ELR (cell line): ENCODE measurements at places on chromosomes 12 and 14.

DNA sequence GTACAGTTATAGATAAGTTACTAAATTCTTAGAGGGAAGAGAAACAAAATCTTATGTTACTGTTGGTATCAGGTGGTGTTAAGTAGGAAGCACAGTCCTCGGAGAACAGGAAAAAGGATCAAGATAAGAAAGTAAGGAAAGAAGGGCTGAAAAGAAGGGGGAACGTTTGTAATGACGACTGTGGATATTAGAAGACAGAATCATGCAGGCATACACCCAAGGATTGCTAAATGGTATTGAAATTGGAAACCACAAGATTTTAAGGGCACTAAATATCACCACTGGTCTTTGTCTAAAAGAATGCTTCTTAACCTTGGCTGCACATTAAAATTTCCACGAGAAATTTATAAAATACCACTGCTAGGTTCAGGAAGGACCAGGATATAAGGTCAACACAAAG, 34.1 kb upstream of the ERGIC2 start:
- DNase-seq, result no peak

GRCh38 chr14:78319406-78319805, 149.2 kb downstream of the NRXN3 start:
- no peak for DNase-seq

DNA sequence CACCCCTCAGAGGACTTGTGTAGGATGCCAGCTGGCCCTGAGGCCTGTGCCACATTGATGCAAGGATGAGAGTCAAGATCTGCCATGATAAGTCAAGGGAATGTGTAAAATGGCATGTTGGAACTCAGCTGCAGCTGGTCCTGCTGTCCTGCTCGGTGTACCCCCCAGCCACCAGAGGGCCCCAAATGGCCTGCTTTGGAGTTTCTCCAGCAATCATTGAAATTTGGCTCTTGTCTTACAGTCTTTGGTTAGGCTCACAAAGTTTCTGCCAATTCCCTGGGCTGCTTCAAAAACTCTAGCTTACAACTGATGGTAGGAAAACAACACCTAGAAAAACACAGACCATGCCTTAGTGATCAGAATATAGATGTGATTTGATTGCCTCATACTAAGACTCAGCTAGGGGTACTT, 76.8 kb downstream of the HSD17B6 start:
- DNase-seq, result peak; percentile 53

- no peak for DNase-seq
Observed at GRCh38 chr12:86698641-86698980, 442.4 kb upstream of the MGAT4C start.

DNA sequence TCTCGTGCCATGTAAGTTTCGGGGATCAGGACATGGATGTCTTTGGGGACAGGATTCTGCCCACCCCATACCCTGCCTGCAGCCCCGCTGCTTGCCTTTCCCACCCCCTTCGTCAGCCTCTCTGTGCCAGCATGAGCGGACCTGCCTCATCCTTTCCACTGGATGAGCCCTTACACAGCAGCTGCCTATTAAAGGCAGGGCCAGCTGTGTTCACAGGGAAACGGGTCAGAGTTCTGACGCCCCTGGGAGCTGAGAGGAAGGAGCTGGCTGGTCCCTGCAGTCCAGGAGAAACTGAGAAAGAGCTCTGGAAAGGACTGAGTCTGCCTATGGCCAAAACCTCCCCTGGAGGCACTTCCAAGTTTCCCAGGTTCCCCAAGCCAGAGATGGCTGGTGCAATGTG, 83.5 kb upstream of the NCOR2 start:
- DNase-seq, result no peak

- DNase-seq, result no peak
Observed at GRCh38 chr14:76715101-76715500, 46.2 kb upstream of the VASH1 start.

GRCh38 chr12:127294651-127295210, 972.2 kb upstream of the TMEM132C start:
- no peak for DNase-seq

- no peak for DNase-seq
Observed at GRCh38 chr14:65192686-65193085, 90.4 kb upstream of the MAX start.

DNA sequence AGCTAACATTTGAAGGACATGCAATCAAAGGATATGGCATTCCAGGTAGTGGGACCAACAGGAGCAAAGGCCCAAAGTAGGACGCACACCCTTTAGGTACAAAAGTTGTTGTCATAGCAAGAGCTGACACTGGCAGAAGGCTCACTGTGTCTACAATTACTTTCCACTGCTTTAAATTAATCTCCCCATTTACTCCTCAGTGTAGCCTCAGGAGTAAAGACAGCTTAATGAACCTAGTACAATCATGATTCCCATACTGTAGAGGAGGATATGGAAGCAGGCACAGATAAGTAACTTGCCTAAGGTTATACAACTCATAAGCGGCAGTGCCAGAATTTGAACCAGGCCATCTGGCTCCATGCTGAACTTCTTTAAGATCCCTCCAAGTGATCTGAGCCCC, 212.9 kb upstream of the SFSWAP start:
- no peak for DNase-seq

DNA sequence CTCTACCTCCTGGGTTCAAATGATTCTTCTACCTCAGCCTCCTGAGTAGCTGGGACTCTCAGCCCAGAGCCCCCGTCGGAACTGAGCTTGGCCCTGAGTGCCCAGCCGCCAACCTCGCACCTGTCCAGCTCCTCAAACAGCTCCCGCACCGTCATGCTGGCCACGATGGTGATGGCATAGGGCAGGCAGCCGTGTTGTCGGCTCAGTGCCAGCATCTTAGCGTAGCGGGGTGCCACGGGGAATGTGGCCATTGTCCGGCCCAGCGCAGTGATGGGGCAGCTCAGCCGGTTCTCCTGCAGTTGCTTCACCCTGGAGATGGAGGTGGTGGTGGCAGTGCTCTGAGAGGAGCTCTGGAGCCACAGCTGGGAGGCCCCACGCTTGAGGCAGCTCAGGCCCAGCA, 32.4 kb downstream of the DHX37 start:
- DNase-seq, result no peak

GRCh38 chr14:68268197-68268596, 448.6 kb downstream of the RAD51B start:
- DNase-seq, result no peak

GRCh38 chr12:460261-461230, 807 bp downstream of the B4GALNT3 start:
- DNase-seq, result no peak

DNA sequence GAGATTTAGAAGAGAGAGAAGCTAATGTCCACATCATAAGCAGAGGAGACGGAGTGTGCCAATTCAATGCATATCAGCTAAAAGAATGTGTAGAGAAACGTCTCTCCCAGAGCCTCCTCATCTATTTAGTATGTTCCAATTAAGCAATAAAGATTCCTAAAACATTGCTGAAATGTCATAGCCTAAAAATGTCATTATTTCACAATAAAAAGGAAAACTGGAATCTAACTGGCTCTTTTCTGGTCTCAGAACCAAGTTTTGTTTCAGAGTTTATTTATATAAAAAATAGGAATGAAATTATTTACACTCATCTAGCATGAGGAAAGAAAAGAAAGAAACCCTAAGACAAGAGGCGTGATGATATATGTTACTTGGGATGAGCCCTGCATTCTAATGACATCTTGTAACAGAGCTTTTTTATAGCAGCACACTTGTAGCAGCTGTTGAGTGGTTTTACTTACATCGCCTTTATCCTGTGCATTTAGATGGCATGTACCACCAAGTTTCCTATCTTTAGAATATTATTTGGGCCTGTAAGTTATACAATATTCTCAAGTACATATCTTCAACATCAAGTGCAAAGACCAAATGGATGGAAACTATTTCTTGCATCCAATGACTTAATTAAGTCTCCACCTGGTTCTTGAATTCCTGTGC, 266.3 kb upstream of the PRKD1 start:
- peak; percentile 87 for DNase-seq

DNA sequence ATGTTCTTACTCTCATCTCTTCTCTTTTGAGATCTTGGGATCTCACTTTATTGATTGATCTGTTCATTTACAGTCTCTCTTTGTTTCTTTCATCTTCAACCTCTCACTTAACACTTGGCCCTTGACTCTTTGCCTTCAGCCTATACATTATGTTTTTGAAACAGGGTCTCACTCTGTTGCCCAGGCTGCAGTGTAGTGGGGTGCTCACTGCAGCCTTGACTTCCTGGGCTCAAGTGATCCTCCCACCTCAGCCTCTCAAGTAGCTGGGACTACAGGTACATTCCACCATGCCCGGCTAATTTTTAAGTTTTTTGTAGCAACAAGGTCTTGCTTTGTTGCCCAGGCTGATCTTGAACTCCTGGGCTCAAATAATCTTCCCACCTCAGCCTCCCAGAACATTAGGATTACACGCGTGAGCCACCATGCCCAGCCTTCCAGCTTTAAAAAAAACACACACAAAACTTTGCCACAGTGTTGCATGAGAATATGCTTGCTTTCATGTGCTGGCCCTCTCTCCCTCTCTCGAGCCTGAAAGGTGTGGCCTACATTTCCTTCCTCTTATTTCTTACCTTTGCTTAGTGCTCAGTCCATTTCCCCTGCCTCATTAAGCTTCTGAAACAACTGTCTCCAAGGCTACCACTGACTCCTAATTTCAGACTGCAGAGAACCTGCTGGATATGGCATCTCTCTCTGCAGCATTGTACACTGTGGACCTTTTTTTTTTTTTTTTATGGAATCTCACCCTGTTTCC, 9.9 kb downstream of the DIP2B start:
- DNase-seq, result no peak

DNA sequence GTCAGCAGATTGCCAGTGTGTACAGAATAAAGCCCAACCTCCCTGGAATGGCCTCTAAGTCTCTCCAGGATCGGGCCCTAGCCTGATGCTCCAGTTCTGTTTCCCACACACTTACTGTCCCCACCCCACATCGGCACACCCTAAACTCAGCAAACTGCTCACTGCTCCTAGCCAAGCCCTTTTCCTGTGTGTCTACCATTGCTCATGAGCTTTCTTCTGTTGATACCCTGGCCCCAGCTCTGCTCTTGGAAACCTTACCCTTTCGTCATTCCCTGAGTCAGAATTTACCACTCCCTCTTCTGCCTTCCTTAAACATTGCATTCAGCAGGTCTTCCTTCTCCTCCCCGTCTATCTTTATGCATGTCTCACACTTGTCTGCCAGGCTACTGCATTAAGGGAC, 158.9 kb downstream of the TMX1 start:
- DNase-seq, result peak; percentile 99

DNA sequence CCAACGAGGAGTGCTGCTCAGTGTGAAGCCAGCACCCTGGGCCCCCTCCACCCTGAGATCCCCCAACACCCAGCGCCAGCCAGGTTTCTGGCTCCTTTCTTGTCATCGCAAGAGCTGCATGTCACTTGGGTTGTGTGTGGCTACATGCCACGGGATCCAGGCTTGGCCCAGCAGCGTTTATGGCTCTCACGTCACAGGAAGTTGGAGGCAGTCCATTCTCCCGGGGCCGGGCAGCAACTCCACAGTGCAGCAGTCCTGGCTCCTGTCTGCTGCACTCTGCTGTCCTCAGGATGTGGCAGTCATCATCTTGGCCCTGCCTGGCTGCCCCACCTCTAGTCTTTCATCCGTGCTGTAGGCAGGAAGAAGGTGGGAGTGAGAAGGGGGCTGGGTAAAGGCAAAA, 78.3 kb downstream of the AACS start:
- DNase-seq, result peak; percentile 34

GRCh38 chr14:100585448-100586152, 1.6 kb downstream of the BEGAIN start:
- DNase-seq, result no peak

- no peak for DNase-seq
Observed at GRCh38 chr14:59240356-59240755, 51.9 kb downstream of the DAAM1 start.

GRCh38 chr12:45223868-45224267, 8.0 kb downstream of the ANO6 start:
- DNase-seq, result no peak

DNA sequence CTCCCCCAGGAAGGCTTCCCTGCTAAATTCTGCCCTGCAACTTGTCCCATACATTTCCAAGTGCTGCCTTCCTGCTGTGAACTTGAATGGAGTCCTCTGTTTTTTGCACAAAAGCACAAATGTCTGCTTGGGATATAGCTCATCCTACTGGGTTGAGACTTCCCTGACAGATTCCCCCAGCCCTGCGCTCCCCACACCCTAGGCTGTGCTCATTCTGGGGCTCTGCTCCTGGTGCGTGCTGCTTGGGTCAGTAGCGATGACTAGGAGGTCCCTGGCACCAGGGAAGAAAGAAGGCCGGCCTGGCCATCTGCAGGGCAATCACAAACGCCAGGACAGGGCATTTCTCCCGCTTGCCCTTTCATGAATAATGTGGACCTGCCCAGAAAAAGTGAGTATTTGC, 29.2 kb upstream of the FKBP4 start:
- DNase-seq, result no peak

- DNase-seq, result no peak
Observed at GRCh38 chr14:99190696-99191394, 81.2 kb downstream of the BCL11B start.
